Activated CD4-positive, alpha-beta T cell treated with anti-CD3 and anti-CD28 coated beads, Interleukin-2, amount 50 U/mL, for 24 hours (primary cell): ENCODE measurements at places on chromosomes 6 and 20.

- DNase-seq = no peak
Measured at GRCh38 chr20:4957939-4958362, 43.4 kb downstream of the SLC23A2 start.

GRCh38 chr6:84428300-84428907, 201.0 kb upstream of the CEP162 start:
- DNase-seq = no peak

- no peak for DNase-seq
Measured at GRCh38 chr6:158926414-158926813, 73.6 kb downstream of the RSPH3 start.

DNA sequence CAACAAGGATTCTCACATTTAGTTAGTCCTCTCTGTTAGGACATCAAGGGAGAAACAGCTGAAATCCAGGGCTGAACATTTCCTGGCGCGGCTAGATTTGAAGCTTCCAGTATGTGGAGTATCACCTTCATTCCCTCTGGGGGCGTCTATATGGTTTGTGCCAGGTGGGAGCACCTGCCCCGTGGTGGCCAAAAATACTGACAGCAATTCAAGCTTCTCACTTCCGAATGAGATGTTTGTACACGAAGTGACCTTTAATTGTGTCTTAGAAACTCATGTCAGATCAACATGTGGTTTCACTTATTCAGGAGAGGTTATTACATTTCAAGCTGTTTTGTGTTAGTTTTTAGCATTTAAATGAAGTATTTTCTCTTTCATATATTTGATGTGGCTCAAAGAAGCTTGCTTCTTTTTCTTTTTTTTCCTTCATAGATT, 67.3 kb upstream of the ZNF217 start:
- DNase-seq = no peak

DNA sequence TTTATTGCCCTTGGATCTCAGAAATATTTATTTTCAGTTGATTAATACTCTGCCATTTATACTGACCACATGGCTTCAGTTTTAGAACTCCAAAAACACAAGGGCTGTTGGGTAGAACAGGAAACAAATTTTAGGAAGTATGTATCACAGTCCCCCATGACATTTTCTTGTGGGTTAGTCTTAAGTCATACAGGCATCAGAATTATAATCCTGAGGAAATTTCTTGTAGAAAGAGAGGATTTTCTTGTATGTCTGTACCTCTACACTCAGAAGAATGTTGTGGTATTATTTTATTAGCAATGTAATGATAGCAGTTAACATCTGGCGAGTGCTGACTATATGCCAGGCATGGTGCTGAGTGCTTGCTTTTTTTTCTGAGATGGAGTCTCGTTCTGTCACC, 302.9 kb downstream of the CLIC5 start:
- DNase-seq = no peak
